ENCODE measurements at places on chromosomes 16 and 17.

DNA sequence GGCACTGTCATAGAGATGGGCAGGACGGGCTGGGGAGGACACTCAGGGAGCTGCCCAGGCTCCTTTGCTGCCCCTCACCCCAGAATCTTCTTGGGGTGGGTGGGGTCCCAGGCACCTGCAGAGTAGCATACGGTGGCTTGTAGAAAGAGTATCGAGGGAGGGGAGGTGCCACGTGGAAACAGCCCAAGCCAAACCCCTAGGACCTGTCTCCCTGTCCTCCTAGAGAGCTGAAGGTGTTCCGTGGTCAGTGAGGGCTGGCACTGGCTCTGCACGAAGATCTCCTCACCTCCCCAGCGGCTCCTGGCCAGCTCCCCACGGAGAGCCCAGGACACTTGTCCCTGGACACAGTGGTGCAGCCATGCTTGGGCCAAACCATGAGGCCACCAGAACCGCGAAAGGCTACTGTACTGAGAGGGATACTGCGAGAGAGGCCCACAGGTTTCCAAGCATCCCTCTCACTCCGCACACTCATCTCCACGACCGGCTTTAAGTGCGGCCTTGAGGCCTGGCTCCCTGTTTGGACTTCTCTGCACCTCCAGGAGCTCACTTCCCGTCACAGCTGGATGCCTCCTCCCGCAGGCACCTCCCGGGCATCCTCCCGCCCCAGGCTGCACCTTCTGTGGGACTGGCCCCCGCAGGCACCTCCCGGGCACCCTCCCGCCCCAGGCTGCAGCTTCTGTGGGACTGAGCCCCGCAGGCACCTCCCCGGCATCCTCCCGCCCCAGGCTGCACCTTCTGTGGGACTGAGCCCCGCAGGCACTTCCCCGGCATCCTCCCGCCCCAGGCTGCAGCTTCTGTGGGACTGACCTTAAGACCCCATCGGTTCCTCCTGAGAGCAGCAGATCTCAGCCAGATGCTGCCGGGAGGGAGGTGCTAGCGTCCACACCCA lies 2.0 kb upstream of the MAFG start:
- DNase-seq, result no peak

DNA sequence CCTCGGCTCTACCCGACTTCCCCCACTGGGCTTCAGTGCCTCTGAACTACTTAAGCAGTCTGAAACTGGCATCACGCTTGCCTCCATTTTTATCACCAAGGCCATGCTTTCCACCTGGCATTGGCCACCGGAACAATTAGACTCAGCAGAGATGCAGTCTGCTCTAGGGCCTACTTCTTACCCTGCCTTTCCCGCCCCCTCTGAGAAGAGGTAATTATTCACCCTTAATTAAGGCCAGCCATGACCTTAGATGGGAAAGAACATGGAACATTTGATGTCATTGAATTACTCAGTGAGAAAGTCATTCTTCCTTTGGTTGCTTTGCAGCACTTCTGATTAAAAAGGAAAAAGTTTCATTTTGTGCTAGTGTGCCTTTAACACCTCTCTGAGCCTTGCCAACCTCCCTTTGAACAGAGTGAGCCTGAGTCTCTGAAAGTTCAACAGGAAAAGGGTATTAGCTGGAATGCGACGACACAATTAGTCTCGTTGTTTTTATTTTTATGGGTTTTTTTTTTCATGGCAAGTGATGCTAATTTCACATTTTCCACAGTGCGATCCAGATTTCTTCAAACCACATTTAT lies 60.9 kb upstream of the TNRC6A start:
- DNase-seq, result peak; percentile 53

GRCh38 chr17:79188048-79188447 lies 113.4 kb downstream of the ENGASE start:
- no peak for DNase-seq

GRCh38 chr16:578870-579405 lies 9.2 kb downstream of the PIGQ start:
- peak; percentile 53 for DNase-seq

DNA sequence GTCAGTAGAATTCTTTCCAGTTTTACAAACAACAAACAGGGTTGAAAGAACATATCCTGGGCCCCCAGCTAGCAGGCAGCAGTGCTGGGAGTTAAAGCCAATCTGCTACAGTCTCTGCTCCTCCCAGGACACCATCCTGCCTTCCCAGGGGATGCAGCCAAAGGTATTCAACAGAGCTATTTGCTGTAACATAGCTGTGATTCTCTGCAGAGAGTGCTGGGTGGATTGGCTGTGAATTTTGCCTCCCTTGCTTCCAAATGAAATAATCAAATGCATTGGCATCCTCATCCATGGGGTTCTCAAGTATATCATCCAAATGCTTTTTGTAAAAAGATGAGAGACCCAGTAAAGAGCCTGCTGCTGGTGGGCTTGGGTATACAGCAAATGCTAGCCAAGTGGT lies 124.3 kb downstream of the NPIPB5 start:
- DNase-seq, result no peak

- no peak for DNase-seq
These were observed 4.3 kb upstream of the C16orf95 start for GRCh38 chr16:87321336-87322107.

DNA sequence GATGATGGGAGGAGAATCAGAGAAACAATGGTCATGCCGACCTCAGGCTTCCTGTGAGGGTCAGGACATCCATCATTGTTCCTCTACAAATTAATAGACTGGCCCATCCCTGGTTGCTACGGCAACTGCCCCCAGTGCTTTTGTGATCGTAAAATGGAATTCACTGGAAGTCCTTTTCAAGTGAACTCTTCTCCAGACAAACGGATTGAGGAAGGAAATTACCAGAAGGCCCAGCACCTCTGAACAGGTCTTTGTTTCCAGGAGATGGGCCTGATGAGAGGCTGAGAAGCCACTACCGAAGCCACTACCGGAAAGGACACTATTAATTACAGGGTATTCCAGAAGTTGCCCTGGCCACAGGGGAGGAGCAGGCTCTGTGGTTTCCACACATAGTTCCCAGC lies 126.0 kb downstream of the MGAT5B start:
- no peak for DNase-seq

GRCh38 chr17:48505788-48506187 lies 25.0 kb downstream of the HOXB1 start:
- peak; percentile 73 for DNase-seq

DNA sequence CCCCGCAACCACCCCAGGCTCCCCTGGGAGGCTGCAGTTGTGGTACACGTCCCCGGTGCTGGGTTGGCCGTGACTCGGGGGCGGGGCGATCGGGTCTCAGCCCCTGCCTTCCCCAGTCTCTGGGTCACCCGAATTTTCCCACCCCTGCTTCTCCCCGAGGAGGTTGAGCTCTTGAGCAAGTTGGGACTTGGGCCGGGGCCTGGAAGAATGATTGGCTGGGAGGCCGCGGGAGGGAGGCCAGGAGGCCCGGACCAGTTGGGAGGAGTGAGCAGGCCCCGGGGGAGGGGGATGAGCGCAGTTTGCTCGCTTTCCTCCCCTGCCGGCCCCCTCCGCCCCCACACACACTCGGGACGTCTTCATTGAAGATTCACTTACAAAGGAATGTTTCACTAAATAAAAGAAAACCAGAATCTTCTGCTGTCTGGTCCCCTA lies 4.5 kb upstream of the HEXIM1 start:
- peak; percentile 95 for DNase-seq

- DNase-seq, result no peak
These were observed 69.7 kb downstream of the VAT1L start for GRCh38 chr16:77858060-77858459.

- no peak for DNase-seq
These were observed 1.5 kb downstream of the NDRG4 start for GRCh38 chr16:58501242-58502131.
